ENCODE measurements at places on chromosomes 5 and 9. TPM values are rescaled to one million over a fixed set of nuclear protein-coding genes. Genes with fewer than 3 reads are reported as not detected.

- no peak for DNase-seq
These were observed 16.1 kb downstream of the EQTN start for GRCh38 chr9:27280860-27281259.

The CDH18 gene
- 0.62 TPM for total RNA-seq

DNA sequence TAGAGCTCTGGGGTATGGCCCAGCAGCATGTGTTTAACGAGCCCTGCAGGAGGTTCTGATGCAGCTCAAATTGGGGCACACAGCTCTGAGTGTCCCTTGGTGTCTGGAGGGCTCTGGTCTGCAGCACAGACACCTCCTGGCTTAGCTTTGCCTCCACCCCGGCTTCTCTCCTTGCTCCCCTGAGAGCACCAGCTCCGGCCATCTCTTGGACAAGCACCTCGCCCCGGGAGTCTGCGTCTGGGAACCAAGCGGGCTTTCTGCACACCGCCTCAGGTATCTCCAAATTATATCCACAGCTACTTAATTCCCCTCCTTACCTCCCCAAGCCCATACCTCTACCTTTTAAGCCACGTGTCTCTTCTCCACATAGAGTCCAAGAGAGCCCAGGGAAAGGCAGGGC lies 83.7 kb upstream of the IRX4 start:
- DNase-seq, result no peak

The CCDC192 gene
- total RNA-seq, result 0.31 TPM

The SEC16A gene
- 29.4 TPM for total RNA-seq

DNA sequence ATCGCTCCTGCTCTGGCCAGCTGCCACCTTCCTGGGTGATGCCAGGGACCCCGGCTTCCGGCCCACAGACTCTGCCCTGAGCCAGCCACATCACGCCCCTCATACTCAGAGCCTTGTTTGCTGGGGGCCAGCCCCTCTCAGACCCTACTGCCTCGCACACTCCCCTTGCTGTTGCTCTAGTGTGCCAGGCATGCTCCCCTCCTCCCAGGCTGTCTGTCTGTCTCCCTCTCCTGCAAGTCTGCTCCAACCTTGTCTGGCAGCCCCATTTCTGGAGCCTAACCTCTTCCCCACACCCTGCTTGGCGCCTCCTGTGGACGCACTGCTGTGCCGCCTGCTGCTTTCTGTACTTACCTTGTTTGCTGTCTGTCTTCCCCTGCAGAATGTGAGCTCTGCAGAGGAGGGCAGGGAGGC lies 184.7 kb downstream of the HSPA4 start:
- no peak for DNase-seq

- no peak for DNase-seq
These were observed 50.6 kb downstream of the TGFBI start for GRCh38 chr5:136079195-136079985.

GRCh38 chr9:104831681-104832080 lies 67.8 kb downstream of the NIPSNAP3B start:
- no peak for DNase-seq

The FGFR4 gene
- total RNA-seq, result 130 TPM

GRCh38 chr5:138472353-138472752 lies 7.1 kb downstream of the EGR1 start:
- peak; percentile 43 for DNase-seq

GRCh38 chr5:121731377-121731776 lies 120.3 kb upstream of the FTMT start:
- DNase-seq, result peak; percentile 50

The MYMK gene
- 18.3 TPM for total RNA-seq

- peak; percentile 61 for DNase-seq
These were observed 11.5 kb downstream of the PRRC2B start for GRCh38 chr9:131405428-131405827.

The PCDHGB6 gene
- 9.3 TPM for total RNA-seq

All from tongue (tissue), 3 donors.